Gastrocnemius medialis (tissue), 4 donors: ENCODE measurements at places on chromosomes 12 and 14. TPM values are rescaled to one million over a fixed set of nuclear protein-coding genes. Genes with fewer than 3 reads are reported as not detected.

GRCh38 chr12:55698241-55698955 is 9.3 kb downstream of the ITGA7 start:
- peak; percentile 11 for DNase-seq

DNA sequence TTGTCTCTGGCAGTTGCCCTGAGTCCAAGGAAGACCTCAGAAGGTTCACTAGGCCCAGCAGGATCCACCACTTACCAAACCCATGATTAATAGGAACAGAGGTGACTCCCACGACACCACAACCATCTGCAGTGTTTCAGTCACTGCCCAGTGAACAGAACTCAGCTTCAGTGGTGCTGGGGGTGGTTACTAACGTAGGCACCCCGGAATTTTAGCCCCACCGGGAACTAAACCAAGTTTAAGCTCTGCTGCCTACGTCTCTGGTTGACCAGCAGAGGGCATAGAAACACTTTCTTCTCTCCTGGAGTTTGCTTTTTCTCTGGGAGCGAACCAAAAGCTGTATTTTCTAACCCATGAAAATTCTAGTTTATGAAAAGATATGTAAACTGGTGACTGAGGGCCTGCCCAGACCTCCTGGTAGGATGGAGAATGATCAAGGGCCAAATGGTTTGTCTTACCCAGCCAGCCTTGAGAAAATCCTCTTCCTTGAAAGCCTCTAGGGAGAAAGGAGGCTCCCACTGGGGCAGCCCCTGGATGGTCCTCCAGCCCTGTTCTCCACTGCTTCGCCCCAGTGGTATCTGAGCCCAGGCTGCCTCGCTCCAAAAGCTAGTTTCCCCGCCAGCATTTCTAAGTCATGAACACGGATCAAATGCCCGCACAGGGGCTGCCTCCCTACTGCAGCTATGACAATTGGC is 379.8 kb downstream of the DPF3 start:
- DNase-seq: no peak

DNA sequence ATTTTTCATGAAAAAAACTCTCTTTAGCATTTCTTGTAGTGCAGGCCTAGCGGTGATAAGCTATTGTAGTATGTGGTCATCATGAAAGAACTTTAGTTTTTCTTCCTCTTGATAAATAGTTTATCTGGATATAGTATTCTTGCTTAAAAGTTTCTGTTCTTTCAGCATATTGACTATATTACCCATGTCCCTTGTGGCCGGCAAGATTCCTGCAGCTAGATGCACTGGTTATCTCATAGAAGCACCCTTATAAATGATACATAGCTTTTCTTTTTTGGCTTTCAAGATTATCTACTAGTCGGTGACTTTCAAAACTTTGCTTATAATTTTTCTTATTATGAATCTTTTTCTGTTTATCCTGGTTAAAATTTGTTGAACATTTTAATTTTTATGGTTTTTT is 234.8 kb downstream of the ALG10 start:
- DNase-seq: no peak

GRCh38 chr14:60163693-60164092 is 1.5 kb downstream of the DHRS7 start:
- DNase-seq: no peak

DNA sequence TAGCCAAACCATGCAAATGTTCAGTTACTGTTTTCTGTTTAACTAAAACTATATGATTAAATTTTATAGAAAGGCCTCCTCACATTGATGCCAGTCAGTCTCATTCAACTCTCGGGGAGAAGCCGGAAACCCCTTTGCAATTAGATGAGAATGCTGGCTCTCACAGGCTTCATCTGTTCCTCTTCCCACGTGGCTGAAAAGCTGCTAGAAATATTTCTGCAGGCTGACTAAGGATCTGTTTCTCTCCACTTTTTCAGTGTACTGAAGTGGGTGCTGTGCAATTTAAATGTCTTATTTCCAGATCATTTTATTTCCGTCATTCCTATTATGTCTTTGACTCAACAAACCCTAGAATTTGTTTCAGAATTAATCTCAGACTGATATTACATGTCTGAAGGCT is 17.4 kb upstream of the KCNH3 start:
- no peak for DNase-seq

DNA sequence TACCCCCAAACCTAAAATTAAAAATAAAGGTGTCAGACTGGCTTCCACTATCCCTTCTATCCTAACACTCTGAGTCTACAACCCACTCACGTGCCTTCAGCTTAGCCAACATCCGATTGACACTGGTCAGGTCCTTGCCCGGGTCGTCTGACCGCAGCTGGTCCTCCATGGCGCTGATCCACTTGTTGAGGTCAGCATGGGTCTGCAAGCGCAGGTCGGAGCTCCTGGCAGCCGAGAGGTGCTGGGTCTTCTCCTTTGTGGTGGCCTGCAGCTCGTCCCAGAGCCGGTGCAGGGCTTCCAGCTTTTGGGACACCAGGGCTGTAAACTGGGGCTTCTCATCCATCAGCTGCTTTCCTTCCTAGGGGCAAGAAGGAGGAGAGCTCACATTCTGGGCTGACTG is 78.0 kb downstream of the PLEKHG3 start:
- no peak for DNase-seq

NUAK1 gene
- 24.3 TPM for total RNA-seq

DNAI7 gene
- not detected for total RNA-seq

IFI27 gene
- total RNA-seq: 65.6 TPM

RABGGTA gene
- total RNA-seq: 25.1 TPM

HOXC9 gene
- total RNA-seq: 37.7 TPM

C1S gene
- 90.8 TPM for total RNA-seq
